ENCODE measurements at places on chromosomes 3 and 15.

GRCh38 chr3:119898478-119899191 is 116.7 kb downstream of the NR1I2 start:
- DNase-seq = no peak

- DNase-seq = peak; percentile 78
These were observed 41.0 kb upstream of the LIMD1 start for GRCh38 chr3:45553469-45553974.

GRCh38 chr3:193714523-193715137 is 121.6 kb downstream of the OPA1 start:
- DNase-seq = no peak

- DNase-seq = no peak
These were observed 399.8 kb downstream of the SHQ1 start for GRCh38 chr3:72448375-72448823.

- no peak for DNase-seq
These were observed 50.3 kb downstream of the EXD1 start for GRCh38 chr15:41180206-41180789.

GRCh38 chr15:31296646-31297574 is 29.7 kb upstream of the KLF13 start:
- no peak for DNase-seq

DNA sequence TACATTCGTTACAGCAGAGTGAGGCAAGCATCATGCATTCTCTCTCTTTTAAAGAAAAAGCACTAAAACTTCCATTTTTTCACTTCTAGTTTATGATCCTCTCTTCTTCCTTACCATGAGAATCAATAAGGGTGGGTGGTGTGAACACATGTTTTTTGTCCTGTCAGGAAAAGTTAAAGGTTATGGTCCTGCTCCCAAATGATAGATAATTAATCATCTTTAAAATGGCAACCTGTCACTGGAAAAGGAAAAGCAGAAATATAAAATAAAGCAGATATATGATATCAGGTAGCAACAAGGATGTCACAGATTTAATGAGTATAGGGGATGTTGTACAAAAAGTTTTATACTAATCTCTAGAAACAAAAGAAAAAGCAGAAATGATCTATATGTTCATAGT is 56.4 kb upstream of the PHLDB2 start:
- DNase-seq = no peak

DNA sequence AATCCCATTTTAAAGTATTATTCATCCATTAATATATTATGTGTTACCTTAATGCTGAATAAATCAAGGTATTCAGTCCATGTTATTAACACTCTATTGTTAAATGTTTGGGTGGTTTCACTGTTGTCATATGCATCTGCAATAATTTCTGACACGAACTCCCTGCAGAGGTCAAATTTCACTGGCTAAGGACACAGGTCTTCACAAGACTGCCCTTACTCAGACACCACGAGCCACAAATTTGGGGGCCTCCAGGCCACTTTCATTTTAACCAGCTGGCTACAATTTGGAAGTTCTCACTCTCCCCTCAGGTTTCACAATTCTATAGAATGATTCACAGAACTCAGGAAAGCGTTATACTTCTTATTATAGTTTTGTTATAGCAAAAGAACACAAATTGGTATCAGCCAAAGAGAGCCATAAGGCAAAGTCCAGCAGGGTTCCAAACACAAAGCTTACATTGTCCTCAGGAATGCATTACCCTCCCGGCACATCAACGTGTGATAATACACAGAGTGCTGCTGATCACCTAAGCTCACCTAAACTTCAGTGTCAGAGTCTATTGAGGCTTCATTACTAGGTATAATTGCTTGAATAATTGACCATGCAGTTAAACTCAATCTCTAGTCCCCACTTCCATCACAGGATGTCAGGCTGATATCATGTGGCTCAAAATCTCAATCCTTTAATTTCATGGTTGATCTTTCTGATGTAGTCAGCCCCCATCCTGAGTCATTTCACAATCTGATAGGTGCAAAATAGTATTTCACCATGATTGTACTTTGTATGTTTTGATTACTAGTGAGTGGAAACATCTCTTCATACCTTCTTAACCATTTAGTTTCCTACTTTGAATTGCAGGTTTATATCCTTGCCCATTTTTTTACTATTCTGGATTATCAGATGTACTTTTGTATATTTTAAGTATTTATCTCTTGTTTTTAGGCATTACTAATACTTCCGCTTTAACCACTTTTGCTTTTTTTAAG is 441.4 kb upstream of the AGTR1 start:
- DNase-seq = no peak

DNA sequence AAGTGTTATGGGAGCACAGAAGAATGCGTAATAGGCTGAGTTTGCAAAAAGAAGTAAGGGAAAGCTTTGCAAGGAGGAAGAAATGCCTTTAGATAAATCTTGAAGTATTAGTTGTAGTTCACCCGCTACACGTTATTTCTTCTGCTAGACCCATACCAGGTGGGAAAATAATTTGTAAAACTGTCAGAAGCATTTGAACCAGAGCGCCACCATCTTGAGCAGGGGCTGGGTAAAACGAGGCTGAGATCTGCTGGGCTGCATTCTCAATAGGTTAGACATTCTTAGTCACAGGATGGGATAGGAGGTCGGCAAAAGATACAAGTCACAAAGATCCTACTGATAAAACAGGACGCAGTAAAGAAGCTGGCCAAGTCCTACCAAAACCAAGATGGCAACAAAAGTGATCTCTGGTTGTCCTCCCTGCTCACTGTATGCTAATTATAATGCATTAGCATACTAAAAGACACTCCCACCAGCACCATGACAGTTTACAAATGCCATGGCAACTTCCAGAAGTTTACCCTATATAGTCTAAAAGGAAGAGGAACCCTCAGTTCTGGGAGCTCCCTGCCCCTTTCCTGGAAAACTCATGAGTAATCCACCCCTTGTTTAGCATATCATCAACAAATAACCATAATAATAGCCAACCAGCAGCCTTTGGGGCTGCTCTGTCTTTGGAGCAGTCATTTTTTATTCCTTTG is 50.0 kb upstream of the ZNF280D start:
- no peak for DNase-seq

DNA sequence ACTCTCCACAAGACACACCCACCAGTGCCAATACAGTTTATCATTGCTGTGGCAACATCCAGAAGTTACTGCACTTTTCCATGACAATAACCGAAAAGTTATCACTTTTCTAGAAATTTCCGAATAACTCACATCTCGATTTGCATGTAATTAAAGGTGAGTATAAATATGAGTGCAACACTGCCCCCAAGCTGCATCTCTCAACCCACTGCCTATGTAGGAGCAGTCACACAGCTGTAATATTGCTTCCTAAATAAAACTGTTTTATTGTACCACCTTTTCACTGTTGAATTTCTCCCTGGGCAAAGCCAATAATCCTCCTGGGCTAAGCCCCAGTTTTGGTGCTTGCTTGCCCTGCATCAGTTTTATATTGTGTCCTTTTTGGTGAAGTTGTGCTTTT is 601.0 kb upstream of the EPHA6 start:
- DNase-seq = no peak

DNA sequence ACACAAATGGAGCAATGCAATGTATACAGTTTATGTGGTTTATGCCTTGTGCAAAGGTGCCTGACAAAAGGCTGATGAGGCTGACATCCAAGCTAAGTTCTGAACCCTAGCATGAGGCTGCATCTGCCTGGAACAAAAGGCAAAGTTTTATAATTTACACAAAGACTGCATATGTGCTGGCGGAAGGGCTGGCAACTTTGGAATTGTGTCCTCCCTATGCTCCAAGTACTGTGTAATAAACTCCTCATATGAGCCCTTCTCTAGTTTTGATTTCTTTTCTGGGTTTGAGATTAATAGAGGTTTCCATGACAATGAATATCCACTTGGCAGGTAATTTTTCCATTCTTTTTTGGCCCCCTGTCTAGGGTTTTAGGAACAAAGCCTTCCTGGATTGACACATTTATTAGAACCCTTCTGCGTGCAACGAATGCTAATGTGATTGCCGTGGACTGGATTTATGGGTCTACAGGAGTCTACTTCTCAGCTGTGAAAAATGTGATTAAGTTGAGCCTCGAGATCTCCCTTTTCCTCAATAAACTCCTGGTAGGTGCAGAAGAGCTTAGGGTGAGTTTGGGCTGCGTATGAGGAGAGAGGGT is 10.8 kb downstream of the PLA1A start:
- no peak for DNase-seq

- DNase-seq = no peak
These were observed 160.1 kb upstream of the CCDC54 start for GRCh38 chr3:107217172-107217571.

DNA sequence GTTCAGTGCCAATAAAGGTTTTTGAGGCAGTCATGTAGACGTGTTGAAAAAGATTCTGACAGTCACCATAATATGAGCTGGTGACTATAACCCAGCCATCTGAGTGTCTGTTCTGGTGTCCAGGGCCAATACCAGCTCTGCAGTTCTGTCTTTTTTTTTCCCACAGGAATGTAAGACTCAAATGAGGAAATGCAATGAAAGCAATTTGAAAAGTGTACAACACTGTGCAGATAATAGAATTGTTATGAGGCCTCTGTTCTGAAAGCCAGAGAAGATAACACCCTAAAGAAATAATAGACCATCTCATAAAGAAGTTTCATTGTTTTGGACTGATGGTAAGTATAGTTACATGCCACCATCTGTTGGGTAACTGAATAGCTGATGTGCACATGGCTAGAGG is 57.1 kb downstream of the CLDN1 start:
- no peak for DNase-seq

GRCh38 chr15:68335251-68335650 is 57.7 kb downstream of the FEM1B start:
- DNase-seq = peak; percentile 54

DNA sequence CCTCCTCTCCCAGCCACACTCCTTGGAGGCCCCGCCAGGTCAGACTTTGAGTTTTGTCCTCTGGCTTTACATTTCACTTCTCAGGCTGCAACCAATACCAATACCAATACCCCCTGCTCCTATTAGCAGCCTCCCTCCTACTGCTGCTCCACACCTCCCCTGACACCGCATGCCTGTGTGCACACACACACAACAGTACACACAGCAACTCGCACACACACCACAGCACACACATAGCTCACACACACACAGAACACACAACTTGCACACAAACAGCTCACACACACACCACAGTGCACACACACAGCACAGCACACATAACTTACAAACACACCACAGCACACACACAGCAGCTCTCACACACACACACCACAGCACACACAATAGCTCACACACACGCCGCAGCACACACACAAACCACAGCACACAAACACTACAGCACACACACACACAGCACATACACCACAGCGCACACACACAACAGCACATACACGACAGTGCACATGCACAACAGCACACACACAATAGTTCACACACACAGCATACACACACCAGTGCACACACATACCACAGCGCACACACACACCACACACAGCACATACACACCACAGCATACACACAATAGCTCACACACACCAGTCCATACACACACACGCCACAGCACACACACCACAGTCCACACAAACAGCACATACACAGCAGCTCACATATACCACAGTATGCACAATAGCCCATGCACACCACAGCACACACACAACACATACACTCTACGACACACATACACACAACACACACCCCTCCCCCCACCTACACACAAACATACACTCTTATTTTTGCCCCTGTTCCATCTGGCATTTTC is 204.7 kb downstream of the UACA start:
- DNase-seq = no peak

GRCh38 chr3:16533928-16534574 is 20.6 kb upstream of the RFTN1 start:
- DNase-seq = no peak

DNA sequence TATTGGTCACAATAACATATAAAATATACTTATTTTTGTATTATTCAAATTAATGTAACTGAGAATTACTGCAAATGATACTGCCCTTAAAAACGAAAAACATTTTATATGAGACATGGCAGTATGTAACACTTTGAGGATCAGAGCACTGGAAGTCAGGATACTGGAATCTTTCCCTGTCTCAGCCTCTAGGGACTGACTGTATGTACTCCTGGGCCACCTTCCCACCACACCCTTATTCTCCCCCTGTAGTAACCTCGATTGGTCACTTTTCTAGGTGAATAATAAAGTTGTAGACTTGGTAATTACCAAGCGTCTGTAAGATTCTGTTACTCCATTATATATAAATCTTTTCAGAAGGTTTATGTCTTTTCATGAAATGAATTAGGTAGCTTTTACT is 43.0 kb downstream of the LRRC49 start:
- no peak for DNase-seq

DNA sequence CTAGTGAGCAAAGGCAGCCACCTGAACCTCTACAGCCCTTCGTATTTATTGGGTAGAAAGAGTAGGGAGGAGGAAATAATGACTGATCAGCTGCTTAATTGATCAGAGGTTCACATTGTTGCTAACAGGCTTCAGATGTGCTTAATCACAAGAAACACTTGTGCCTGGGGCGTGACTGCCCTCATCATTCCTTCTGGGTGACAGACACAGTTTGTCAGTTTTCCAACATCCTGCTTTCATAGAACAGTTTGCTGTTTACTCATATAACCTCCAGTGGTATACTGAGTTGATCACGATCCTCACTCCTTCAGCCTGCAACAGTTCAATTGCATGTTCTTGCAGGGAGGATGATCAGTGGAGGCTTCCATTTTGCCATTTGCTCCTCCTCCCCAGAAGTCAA is 13.6 kb upstream of the CASR start:
- no peak for DNase-seq

- DNase-seq = no peak
These were observed 42.0 kb downstream of the MKRN2 start for GRCh38 chr3:12598890-12599289.

DNA sequence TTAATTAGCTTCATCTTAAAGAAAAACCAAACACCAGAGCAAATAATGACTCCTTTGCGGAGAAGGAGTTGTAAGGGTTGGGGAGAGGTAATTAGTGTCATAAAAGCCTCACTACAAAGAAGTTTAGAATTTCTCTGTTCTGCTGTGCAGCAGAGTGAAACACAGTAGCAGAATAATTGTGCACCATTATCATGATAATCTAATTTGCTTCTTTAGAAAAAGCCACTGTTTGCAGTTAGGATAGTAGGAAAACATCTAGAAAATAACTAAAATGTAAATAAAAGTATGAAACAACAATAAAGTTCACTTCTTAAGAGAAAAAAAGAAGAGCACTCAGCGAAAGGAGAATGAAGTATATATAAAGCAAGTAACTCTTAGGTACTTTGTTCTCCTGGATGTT is 5.5 kb downstream of the SHOX2 start:
- no peak for DNase-seq
